ENCODE measurements at places on chromosomes 13 and 19. TPM values are rescaled to one million over a fixed set of nuclear protein-coding genes. Genes with fewer than 3 reads are reported as not detected.
A peak's percentile ranks its signal among the peaks of the same experiment; 100 is the strongest.

DNA sequence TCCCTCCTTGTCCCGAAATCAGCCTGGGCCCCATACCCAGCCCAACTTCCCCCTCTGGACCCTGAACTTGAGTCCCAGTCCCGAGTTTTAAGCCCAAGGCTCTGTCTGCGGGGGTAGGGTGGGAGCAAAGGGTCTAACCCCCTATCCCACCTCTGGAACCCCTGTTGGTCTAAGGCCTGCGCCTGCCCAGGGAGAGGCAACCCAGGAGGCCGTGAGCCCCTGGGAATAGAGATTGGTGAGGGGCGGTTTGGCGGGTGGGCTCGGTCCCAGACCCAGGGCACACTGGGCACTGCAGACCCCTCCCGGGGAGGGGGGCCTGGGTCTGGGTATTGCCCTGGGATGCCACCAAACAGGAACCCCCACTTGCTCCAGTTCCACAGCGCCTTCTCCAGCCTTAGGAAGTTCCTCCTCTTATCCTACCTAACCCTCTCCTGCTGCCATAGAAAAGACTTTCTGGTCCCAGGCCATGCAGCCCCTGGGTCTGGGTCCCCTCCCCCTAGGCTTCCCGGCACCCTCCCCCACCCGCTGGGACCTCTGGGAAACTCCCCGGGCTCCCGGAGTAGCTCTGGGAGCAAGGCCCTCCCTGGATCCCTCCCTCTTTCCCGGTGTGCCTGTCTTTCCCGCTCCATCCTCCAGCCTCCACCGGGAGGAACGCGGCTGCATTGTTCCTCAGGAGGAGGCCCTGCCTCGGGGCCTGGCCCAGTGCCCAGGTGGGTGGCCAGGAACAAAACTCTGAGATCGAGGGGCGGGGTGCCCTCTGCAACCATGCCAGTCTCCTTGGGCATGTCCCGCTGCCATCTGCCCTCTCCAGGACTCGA lies 33.6 kb upstream of the NANOS3 start:
- DNase-seq: peak; percentile 90

Gene EDNRB
- not detected for total RNA-seq

Gene RNF6
- 51.4 TPM for total RNA-seq

GRCh38 chr19:16661480-16662034 lies 618 bp downstream of the TMEM38A start:
- no peak for DNase-seq

Measured in foreskin keratinocyte (primary cell).